Thoracic aorta (tissue), 2 donors: ENCODE measurements at places on chromosomes 13 and 19.

- DNase-seq = no peak
These were observed 52.1 kb downstream of the SERTM1 start for GRCh38 chr13:36725936-36726335.

GRCh38 chr19:9721861-9722260, 46.7 kb downstream of the ZNF846 start:
- no peak for DNase-seq

GRCh38 chr19:15577184-15577771, 37.7 kb upstream of the CYP4F8 start:
- no peak for DNase-seq

DNA sequence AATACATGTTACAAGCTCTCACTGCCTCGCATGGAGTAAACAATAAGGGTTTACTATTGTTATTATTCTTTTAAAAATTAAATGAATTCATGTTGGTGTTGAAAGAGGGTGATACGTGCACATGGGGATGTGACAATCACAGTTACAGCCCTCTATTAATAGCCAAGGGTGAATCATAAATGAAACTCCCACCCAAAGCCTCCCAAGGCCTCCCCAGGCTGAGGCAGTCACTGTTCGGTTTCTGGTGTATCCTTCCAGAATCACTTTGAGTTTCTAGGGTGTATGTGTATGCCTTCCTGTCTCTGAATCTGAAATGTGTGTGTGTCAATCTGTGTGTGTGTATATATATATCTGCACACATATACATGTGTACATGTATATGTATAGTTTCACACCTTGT, 73.4 kb downstream of the AKAP11 start:
- DNase-seq = no peak

DNA sequence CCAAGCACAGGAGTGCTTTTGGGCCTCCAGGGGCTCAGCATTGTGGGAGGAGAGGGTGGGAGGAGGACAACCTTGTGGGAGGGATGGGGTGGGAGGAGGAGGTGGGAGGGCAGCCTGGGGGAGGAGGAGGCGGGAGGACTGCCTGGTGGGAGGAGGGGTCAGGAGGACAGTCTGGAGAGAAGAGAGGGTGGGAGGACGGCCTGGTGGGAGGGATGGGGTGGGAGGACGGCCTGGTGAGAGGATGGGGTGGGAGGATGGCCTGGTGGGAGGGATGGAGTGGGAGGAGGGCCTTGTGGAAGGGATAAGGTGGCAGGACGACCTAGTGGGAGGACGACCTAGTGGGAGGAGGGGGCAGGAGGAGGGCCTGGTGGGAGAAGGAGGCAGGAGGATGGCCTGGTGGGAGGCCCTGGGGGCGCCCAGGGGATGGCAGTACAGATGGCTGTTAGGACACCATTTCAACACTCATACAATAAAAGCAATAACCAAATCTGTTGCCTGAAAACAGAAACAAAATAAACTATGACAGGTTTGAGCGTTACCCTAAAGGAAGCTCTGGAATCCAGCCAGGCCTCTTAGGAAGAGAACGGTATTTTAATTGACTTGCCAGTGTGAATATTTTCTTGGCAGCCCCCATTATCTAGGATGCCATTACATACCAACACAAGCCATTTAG, 63.7 kb downstream of the CRYL1 start:
- DNase-seq = no peak

DNA sequence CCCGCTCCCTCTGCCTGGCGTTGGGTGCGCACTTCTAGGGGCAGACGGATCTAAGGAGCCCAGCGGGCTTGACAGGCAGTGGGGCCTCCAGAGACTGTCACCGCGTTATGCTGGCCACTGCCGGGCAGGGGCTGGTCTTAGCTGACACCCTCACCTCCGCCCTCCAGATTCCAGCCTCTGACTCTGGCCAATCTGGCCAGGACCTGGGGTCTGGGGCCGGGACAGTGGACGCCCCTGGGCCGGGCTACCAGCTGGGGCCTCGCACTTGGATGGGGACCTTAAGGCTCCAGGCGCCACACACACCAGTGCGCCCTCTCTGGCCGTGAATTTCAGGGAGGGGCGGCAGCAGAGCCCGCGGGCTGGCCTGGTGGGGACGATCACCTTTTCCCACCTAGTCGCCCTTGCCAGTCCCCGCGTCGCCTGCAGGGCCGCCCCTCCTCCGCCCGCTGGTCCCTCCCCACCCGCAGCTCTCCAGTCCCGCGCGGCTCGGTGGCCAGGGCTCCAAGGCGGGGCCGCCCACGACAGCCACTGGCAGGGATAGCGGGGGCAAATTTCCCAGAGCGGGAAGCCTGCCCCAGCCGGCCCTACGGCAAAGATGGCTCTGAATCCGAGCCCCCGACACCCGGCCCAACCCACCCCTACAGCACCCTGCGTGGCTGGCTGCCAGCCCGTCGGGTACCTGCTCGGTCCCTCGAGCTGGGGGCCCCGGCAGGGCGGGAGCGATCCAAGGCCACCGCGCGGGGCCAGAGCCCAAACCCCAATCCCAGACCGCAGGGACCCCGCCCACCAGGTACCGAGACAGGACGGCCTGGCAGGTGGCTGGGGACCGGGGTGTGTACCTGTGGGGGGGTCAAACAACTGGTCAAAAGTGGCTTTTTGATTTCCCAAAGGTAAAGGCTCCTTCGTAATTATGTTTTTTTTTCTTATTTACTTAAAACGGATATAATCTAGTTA, 6.1 kb upstream of the ZNF98 start:
- no peak for DNase-seq

GRCh38 chr13:47835470-47836228, 165.4 kb downstream of the SUCLA2 start:
- DNase-seq = no peak

DNA sequence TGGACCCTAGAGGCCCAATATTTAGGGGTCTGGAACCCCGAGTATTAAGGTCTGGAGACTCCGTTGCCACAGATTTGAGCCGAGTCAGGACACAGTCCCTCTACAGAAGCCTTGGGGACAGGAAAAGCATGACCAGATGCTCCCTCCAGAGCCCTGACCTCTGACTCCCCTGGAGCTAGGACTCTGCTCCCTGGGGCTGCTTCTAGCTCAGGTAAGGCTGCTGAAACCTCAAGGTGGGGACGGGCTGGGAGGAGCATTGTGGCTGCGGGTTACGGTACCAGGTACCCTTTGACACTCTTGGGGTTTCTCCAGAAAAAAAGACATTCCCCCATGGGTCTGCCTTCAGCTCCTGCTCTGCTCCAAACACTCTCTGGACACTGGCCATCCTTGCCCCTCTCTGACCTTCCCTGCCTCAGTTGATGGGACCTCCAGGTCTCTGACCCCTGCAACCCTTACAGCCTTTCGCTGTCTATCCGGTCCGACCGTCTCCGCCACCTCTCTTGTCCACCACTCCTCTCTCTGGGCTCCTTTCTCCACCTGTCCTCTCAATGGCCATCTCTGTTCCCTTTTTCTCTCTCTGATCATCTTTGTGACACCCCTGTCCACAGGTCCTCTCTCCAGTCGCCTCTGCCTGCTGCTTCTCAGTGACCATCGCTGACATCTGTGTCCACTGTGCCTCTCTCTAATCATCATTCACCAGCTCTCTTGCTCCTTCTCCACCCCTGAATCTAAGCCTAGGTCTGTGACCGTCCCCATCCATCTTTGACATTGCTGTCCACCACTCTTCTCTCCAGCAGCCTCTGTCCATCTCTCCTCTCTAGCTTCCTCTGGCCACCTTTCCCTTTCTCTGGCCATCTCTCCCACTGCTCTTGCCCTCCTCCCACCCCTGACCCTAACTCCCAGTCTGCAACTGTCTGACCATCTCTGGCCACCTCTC, 1.4 kb downstream of the LRFN3 start:
- DNase-seq = no peak

GRCh38 chr19:30340771-30341561, 31.2 kb upstream of the ZNF536 start:
- DNase-seq = no peak

DNA sequence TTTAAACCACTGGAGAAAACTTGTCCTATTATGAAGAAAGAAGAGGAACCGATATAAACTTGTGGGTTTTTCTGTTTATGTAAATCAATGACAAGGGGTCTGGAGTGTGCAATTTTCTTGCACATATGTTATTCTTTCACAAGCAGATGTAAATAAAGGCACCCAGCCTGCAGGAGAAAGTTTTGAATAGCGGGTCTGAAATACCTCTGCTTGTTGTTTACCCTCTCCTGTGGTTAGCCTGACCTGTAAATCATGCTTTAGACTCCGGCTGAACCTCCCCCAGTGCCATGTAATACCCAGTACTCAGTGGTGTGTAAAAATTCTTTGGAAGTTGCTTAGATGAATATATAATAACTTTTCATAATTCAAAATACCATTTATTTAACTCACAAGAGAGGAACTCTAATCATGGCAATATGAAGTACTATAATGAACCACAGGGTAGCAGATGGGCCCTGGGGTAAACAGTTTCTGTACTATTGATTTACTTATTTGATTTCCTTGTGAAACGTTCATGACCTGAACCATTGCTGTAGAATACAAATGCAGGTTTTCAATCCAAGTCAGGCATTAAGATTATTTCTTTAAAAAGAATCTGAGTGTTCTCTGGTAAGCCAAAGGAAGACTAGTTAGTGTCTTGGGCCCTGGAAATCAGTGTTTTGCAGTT, 245.1 kb downstream of the LMO7 start:
- DNase-seq = no peak

GRCh38 chr13:95896301-95896700, 156.9 kb downstream of the UGGT2 start:
- DNase-seq = no peak

GRCh38 chr13:77975358-77976042, 56.9 kb upstream of the EDNRB start:
- no peak for DNase-seq

DNA sequence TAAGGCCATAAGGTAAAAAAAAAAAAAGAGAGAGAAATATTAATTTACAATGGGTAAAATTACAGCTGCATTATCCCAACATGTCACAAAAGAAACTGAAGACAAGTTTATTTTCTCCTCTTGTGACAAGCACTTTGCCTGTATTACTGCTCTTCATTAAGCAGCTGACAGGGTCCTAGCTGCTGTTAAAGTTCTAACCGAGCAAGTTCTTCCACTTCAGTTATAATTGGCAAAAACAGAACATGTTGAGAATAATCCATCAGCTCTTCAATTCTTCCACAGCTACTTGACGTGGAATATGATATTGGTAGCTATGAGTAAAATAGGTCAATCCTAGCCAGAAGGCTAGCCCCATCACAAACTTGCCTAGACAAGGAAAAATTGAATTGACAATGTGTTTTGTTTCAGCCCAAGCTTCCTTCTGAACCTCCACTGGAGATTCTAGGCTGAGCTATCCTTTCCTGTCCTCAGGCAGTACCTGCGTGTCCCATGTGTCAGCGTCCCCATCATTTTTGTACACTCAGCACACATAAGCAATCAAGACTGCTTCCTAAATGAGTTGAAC, 32.2 kb upstream of the DOCK9 start:
- DNase-seq = no peak

GRCh38 chr13:26941345-26942174, 181.0 kb upstream of the GPR12 start:
- no peak for DNase-seq

- no peak for DNase-seq
These were observed 18.6 kb downstream of the GJA3 start for GRCh38 chr13:20142023-20142926.

- DNase-seq = no peak
These were observed 113.2 kb downstream of the MYCBP2 start for GRCh38 chr13:77213644-77214043.

DNA sequence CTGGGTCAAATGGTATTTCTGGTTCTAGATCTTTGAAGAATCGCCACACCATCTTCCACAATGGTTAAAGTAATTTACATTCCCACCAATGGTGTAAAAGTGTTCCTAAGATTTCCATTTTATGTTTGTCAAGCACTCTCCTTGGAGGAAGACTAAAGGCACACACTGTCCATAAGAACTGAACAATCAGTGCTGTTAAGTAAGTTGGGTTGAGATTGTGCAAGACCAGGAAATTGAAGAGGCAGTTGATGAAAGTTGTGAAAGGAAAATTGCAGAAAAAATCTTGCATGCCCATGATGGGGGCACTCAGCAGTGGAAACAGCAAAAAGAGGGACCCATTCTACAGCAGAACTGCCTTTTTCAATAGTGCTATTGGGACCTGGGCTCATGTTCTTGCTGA, 323.6 kb downstream of the DLEU7 start:
- DNase-seq = no peak

DNA sequence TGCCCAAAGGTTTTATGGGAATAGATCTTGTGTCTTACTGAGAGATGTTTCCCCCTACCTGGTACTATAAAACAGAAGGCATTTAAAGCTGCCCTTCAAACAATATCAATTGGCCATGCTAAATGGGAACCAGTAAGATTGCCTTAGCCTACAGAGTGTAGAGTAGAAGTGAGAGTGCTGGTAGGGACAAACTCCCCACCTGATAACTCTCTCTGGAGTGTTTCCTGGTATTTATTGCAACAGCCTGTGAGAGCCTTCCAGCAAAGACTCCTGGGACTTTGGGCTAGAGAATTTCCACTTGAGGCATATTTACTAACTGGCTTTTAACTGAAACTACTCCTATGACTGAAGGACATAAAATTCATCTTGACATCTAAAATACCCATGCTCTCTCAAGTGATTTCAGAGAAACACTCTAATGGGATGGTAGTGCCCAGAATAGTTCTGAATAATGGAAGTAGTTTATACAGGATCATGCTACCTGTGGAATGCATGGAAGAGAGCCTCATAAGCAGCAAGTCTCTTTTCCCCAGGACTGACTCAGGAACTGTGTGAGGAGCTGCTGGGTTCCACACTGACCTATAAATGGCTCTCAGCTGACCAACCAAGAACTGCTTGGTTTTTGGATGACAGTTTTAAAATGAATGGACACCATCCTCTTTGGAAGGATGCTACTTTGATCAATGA, 132.7 kb upstream of the SLITRK5 start:
- no peak for DNase-seq

- no peak for DNase-seq
These were observed 1.5 kb upstream of the ERICH4 start for GRCh38 chr19:41441321-41441945.

- no peak for DNase-seq
These were observed 304.8 kb upstream of the MAB21L1 start for GRCh38 chr13:35781036-35782000.

GRCh38 chr13:86298725-86299124, 499.5 kb upstream of the SLITRK6 start:
- no peak for DNase-seq

GRCh38 chr19:48946463-48947257, 8.0 kb upstream of the BAX start:
- no peak for DNase-seq

DNA sequence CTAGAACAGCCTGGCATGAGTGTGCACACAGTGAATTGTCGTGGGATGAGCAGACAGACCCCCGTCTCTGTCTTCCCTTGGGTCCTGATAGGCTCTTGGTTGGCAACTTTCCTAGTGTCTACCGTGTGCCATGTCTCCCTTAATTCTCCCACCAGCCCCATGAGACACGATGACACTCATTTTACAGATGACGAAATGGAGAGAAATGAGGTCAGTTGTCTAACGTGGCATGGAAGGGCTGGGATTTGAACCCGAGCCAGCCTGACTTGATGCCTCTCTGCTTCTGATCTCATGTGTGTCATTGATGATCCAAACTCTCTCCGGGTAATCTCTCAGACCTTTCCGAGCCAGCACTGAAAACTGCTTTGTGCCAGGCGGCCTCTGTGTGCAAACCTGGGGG, 8.4 kb upstream of the KLK14 start:
- no peak for DNase-seq
